ENCODE measurements at places on chromosomes 16 and 17. TPM values are rescaled to one million over a fixed set of nuclear protein-coding genes. Genes with fewer than 3 reads are reported as not detected.

The CES5A gene
- polyA plus RNA-seq: not detected

The PRR29 gene
- polyA plus RNA-seq: 7.9 TPM

The RTN4RL1 gene
- 0.51 TPM for polyA plus RNA-seq

GRCh38 chr17:4604111-4604644 lies 19.8 kb downstream of the SMTNL2 start:
- no peak for DNase-seq

DNA sequence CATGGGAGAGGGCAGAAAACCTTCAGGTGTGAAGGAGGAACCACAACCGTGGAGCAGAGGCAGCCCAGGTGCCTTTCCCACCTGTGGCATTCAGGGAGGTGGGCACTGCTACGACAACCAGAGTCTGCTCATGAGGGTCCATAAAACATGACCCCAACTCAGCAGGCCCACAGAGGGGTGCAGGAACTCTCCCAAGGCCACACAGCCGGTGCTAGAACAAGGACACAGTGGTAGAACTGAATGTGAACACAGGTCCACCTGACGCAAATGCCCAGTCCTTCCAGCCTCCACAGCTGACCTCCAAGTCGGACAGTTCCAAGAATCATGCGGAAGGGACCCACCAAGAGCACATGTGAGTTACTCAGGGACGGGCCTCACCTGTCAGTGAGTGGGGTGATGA lies 76.4 kb downstream of the DNAH17 start:
- no peak for DNase-seq

GRCh38 chr17:41413353-41413957 lies 10.9 kb downstream of the KRT37 start:
- no peak for DNase-seq
